ENCODE measurements at places on chromosomes 2 and 18. TPM values are rescaled to one million over a fixed set of nuclear protein-coding genes. Genes with fewer than 3 reads are reported as not detected.

The YWHAQ gene
- 263 TPM for total RNA-seq

The IL1RN gene
- total RNA-seq, result 6.0 TPM

The ANKRD30BL gene
- total RNA-seq, result 1.4 TPM

The PAX8 gene
- 178 TPM for total RNA-seq

The CD8B2 gene
- total RNA-seq, result 0.06 TPM

The DOK6 gene
- 15.8 TPM for total RNA-seq

All from metanephros (tissue), 2 donors.